Skeletal muscle cell (primary cell): ENCODE measurements at places on chromosomes 4 and X.

GRCh38 chrX:143340190-143340589 lies 177.1 kb downstream of the SPANXN3 start:
- DNase-seq, result no peak

GRCh38 chrX:11346121-11346682 lies 53.0 kb downstream of the AMELX start:
- no peak for DNase-seq

DNA sequence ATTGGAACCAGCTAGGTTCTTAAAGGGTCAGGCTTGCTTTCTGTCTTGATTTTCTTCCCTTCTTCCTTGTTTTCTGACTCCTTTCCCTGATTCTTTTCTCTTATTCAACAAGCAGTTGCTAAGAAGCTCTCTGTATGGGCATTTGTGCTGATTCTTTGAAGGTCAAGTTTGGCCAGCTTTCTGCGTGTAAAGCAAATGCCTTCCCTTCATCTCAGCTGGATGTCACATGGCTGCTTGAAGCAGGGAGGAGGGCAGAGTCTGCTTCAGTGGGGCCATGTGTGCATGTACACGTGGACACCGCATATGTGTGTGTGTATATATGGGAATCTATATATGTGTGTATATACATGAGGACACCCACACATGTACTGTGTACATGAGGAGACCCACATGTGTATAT lies 139.9 kb upstream of the ATP6AP2 start:
- DNase-seq, result no peak

GRCh38 chrX:77160301-77160700 lies 286.9 kb upstream of the FGF16 start:
- DNase-seq, result no peak

DNA sequence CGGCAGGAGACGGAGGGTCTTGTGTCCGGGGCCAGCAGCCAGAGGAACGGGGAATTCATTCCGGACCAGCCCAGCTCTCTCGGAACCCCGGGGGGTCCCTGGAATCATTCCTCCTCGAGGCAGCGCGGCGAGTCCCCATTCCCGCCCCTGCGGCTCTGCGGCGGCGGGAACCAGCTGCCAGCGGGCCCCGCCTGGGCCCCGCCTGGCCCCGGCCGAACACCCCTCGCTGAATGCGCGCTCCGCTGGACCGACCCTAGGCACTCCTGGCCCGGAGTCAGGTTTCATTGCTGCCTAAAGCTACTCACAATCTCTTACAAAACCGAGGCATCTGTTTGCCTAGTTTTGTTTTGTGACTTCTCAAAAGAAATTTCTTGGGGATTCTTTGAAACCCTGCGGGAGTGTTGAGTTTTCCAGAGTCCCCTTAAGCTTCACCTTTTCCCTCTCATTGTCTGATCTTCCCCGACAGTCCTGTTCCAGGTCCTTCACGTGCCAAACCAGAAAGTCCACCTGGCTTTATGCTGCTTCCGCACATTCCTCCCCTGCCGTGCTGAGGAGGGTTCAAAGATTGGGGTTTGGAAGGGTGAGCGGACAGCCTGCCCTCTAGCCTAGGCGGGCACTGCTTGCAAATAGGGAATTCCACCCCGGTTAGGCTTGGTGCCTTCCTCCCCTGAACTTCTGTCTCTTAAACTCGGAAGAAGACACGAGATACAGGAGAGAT lies 789 bp downstream of the ARHGAP10 start:
- DNase-seq, result no peak

- no peak for DNase-seq
Observed at GRCh38 chr4:102843938-102844337, 16.6 kb upstream of the UBE2D3 start.

DNA sequence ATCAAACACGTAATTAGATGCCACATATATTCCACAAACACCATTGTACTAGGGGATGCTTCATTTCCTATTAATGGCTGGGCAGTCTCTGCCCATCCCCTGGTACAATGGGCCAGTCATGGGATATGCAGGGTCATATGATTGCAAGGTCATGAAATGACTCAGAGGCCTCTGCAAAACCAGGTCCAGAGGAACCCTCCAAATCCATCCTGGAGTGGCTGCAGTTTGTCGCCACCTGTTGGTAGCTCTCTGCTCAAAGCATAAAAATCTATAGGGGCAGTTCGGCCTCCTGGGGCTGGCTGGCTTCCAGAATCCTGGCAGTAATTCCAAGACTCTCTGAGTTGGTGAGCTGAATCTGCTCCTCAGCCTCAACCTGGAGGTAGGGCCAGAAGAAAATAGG lies 22.9 kb upstream of the PUDP start:
- DNase-seq, result no peak

DNA sequence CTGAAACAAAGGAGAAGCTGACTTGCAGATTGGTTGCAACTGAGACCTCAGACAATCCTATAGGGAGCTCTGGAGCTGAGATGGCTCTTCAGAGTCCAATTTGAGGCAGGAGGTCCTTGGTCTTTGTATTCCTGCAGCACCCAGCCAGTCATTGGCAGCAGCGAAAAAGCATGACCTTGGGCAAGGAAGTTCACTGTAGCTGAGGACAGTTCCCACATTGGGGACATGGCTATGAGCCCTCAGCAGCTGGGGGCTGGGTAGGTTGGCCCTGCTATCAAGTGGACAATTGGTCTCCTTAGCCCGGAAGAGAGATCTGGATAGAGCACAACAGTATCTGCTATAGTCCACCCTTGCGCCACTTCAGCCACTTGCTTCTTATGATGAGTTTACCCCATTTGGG lies 56.9 kb upstream of the ATP6AP2 start:
- no peak for DNase-seq

- DNase-seq, result no peak
Observed at GRCh38 chr4:182144626-182145333, 98.4 kb upstream of the TENM3 start.

DNA sequence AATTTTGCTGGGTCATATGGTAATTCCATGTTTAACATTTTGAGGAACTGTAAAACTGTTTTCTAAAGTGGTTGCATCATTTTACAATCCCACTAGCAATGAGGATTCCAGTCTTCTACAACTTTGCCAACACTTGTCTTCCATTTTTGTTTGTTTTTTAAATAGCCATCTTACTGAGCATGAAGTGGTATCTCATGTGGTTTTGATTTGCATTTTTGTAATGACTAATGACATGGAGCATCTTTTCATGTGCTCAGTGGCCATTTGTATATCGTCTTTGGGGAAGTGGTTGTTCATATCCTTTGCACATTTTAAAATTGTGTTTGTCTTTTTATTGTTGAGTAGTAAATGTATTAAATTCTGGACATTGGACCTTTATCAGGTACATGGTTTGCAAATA lies 94.7 kb downstream of the TMEM131L start:
- no peak for DNase-seq

GRCh38 chrX:53287493-53288138 lies 6.2 kb upstream of the IQSEC2 start:
- no peak for DNase-seq

DNA sequence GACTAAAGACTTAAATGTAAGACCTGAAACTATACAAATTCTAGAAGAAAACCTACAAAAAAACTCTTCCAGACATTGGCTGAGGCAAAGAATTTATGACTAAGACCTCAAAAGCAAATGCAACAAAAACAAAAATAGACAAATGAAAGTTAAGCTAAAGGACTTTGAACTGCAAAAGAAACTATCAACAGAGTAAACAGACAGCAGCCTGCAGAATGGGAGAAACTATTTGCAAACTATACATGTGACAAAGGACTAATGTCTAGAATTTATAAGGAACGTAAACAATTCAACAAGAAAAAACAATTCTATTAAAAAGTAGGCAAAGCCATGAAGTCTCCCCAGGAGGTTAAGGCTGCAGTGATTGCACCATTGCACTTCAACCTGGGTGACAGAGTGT lies 9.1 kb downstream of the FAM47E start:
- DNase-seq, result no peak

DNA sequence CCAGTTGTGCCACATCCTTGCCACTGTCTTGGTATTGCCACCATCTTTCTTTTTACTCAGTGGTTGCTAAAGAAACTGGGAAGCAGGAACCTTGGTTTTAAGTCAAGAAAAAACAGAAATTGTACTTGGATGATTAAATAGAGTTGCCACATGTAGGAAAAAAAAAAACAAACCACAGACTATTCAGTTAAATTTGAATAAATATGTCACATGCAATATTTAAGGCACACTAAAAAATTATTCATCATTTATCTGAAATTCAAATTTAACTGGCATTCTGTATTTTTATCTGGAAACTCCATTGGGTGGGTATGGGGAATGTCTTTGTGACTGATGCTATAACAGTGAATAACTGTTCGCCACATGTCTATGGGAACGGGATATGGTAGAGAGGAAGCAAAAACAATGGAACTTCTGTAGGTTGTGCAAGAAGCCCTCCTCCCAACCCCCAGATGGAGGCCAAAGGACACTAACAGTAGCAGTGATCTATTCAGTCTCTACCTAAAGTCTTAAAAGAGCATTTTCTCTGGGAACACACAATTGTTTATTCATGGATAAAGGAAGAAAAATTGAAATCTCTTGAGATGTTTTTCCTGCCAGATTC lies 57.0 kb upstream of the PLAC8 start:
- DNase-seq, result no peak

GRCh38 chr4:39770471-39770870 lies 72.5 kb downstream of the UBE2K start:
- DNase-seq, result no peak

DNA sequence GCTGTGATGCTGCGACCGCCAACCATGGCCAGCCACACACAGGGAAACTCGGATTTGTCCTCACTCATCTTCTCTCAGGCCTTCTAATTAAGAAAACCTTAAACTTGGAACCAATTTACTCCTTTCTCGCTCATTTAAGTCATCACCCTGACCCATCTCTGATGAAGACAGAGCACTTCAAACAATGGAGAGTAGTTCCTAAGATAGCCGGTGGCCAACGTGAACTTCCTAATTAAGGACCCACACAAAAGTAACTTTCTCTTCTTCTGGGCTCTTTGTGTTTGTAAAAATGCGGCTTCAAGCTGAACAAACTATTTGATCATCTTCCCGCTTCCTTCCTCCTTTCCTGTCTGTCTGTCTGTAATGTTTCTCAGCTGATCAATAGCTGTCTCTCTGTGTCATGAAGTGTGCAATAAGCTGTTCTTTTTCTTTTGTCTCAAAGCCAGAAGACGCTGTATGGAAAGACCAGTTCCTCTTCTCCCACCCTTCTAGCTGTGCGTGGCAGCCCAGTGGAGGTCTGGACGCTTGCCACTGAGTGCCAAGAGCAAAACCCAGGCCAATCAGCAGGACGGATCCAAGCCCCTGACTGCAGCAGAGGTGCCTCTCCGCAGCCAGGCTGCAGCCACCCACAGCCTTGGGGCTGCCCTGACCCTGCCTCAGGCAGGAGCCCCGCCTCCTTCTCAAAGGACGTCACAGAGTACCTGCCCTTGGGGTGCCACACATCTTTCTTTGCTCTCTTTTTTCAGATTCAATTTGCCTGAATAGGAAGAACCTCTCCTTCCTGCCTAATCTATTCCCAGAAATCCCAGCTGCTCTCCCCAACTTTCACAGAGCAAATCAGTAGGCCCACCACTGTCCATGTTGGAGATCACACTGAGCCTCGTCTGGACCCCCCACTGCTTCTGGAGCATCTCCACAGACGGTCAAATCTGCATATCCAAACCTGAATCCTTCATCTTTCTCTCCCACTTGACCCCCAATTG lies 59.3 kb downstream of the MAML3 start:
- DNase-seq, result no peak

DNA sequence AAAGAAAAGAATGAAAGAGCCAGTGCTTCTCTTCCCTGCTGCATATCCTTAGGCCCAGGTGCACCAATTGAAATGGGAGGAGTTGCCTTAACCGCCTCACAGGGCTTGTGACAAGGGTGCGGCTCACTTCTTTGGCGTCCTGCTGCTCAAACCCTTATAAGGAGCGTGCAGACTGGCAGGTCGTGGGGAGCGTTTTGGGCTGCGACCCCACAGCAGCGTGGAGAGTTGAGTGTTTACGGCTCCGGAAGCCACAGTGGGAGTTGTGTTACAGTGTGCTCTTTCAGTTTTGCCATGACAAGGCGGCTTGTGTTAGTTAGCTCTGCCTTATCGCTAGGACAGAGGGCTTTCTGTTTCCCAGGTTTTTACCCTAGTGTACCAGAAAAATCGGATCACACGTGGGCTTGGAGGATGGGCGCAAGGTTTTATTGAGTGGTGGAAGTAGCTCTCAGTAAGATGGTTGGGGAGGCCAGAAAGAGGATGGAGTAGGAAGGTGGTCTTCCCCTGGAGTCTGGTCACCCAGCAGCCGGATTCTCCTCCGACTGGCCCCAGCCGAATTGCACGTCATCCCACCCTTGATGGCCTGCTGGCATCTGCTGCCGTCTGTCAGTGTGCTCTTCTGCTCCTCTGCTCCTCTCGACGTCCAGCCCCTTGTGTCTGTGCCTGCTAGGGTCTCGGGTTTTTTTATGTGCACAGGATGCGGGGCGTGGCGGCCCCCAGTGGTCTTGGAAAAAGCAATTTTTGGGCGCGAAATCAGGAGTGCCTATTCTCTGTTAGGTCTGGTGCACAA lies 718.9 kb downstream of the ARAP2 start:
- no peak for DNase-seq

- DNase-seq, result no peak
Observed at GRCh38 chr4:124977045-124977444, 264.5 kb upstream of the ANKRD50 start.
